ENCODE measurements at places on chromosomes 13 and 19. TPM values are rescaled to one million over a fixed set of nuclear protein-coding genes. Genes with fewer than 3 reads are reported as not detected.

The ZNF787 gene
- total RNA-seq, result 18.1 TPM

The APOC1 gene
- total RNA-seq, result 17.0 TPM

The ERICH6B gene
- total RNA-seq, result not detected

The RNF225 gene
- total RNA-seq, result not detected

- no peaks in the 10 kb centered on the region for H3K4me1 ChIP-seq
- no peak for DNase-seq
- no peak overlapping the region for H3K4me3 ChIP-seq
- no peak overlapping the region for H3K27ac ChIP-seq
- no peaks in the 10 kb centered on the region for H3K27me3 ChIP-seq
These were observed 95.0 kb downstream of the CDK8 start for GRCh38 chr13:26348966-26349365.

DNA sequence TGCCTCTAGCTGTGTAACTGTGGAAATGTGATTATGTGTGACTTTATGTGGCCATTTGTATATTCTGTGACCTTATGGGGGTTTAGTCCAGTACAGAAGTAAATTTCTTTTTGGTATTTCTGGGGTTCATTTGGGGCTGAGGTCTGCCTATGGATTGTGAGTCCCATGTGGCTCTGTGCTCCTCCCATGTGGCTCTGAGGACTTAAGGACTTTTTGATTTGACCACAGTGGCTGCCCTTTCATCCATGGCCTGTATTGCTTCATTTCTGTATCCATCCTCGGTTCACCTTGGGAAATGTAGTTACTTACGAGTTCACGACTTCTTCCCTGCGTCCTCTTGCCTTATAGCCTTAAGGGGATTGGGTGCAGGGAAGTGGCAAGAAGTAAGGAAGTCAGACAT, 1.0 kb downstream of the ZNF420 start:
- no peaks in the 10 kb centered on the region for H3K27me3 ChIP-seq
- H3K27ac ChIP-seq, result no peak overlapping the region
- peak overlapping the region; percentile 84 for H3K4me3 ChIP-seq
- H3K4me1 ChIP-seq, result peaks cover 6% of the 10 kb centered on the region
- no peak for DNase-seq

GRCh38 chr13:63351533-63351932, 1935.9 kb upstream of the PCDH20 start:
- no peak overlapping the region for H3K4me3 ChIP-seq
- H3K27ac ChIP-seq, result no peak overlapping the region
- no peak for DNase-seq
- no peaks in the 10 kb centered on the region for H3K27me3 ChIP-seq

Data from ascending aorta (tissue), 2 donors.